ENCODE measurements at places on chromosomes 6 and 20.
A peak's percentile ranks its signal among the peaks of the same experiment; 100 is the strongest.

DNA sequence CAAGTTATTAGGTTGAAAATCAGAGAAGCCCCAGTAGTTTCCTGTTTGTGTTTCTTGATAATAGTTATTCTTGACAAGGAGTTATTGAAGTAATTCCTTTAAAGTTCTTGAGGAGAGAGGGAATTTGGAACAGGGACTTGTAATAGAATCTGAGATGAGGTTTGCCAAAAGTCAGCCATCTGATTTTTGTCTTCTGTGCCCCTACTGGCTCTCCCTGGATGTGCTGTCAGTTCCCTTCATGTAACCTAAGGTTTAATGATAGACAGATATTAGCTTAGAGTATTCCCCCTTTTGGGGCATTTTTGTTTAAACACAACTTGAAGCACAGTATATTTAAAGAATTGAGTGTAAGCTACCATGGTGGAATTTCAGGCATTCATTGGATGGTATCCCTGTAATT lies 71.4 kb downstream of the CARMIL1 start:
- DNase-seq: no peak

- no peak for DNase-seq
These were observed 6.9 kb downstream of the NOTCH4 start for GRCh38 chr6:32216998-32217397.

GRCh38 chr6:67896476-67896875 lies 738.6 kb upstream of the ADGRB3 start:
- no peak for DNase-seq

GRCh38 chr6:156557251-156557910 lies 219.8 kb upstream of the ARID1B start:
- DNase-seq: peak; percentile 99

DNA sequence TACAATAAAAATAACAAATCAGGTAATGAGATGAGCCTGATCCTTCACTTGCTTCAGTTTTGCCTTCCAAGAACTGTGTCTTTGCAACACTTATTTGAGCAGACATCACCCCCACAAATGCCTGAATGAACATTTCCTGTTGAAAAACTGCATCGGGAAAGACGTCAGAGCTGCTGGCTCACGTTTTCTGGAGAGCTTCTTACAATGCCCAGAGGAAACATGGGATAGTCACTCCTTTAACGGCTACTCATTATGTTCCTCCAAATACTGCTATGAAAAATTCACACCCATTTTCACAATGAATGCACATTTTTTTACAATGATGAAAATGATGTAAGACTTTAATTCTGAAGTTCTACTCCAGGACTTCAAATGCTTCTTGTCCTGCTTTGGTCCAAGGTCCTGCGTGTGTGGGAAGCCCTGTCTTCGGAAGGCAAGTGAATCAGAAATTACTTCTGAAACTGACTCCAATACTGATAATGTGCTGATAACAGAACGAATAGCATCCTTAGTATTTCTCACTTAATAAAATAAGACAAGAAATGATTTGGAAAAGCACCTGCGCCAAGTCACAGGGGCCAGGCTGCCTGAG lies 238.0 kb downstream of the ANKRD60 start:
- no peak for DNase-seq

DNA sequence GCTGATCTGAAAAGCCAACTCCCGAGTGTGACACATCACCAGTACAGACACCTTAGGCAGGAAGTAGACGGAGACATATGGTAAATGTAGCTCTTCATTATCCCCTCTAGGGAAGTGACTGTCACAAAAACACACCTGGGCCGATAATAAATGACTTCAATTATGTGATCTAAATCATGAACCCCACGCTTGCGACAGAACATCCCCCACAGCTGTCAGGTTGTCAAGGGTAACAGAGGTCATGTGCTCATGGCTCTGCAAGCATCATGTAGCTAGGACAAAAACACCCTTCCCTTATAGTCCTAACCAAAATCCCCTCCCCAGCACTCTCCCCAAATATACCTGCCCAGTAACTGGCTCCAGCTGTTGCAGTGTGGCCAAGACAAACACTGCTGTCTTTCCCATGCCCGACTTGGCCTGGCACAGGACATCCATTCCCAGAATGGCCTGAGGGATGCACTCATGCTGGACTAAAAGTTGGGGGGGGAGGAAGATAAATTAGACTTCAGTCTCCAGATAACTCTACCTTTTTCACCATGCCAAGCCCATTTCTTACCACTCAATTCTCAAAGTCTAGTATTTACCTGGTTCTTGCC lies 2.9 kb downstream of the DDX39B start:
- DNase-seq: no peak

DNA sequence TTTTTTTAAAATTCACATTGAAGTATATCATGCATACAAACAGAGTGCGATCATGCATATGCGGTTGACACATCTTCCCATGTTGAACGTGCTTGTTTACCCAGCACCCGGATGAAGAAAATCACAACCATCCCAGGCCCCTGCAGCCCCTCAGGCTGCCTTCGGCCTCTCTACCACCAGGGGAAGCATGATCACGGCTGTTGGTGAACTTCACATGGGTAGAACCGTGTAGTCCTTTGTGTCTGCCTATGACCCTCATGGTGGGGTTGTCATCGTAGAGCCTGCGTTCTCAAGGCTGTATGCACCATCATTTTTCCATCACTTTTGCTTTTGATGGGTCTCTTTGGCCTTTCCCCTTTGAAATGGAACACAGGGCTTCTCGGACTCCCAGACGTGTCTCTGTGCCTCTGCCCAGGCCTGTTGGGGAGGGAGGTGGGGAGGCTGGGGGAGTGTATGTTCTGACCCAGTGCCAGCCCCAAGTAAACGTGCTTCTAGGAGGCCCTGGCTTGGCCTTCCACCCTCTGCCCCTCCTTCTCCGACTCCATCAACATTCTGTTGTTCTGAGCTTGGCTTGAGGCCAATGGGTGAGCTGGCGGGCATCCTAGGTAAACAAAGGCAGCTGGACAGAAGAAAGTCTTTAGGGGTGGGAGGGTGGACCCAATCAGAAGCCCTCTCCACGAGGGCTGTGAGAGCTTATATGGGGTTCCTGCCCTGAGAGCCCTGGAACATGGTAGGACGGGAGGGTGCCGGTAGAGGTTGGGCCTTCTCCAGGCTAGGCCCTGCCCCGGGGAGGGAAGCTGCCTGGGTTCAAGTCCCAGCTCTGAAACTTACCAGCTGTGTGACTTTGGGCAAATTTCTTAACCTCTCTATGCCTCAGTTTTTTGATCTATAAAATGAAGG lies 39.7 kb downstream of the TGM2 start:
- DNase-seq: peak; percentile 95

DNA sequence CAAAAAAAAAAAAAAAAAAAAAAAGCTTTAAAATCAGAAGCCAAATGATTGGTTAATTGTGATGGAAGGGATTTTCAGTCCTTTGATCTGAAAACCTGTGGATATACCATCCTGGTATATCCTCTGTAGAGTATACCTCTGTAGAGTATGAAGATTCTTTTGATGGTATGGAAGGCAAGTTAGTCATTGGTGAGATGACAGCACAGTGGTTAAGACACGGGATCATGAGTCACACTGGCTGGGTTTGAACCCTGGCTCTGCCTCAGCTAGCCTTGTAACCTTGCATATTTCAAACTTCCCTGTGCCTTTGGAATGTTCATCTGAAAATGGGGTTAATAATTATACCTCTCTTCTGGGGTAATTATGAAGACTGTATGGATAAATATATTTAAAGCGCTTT lies 179.3 kb downstream of the CARMIL1 start:
- no peak for DNase-seq

DNA sequence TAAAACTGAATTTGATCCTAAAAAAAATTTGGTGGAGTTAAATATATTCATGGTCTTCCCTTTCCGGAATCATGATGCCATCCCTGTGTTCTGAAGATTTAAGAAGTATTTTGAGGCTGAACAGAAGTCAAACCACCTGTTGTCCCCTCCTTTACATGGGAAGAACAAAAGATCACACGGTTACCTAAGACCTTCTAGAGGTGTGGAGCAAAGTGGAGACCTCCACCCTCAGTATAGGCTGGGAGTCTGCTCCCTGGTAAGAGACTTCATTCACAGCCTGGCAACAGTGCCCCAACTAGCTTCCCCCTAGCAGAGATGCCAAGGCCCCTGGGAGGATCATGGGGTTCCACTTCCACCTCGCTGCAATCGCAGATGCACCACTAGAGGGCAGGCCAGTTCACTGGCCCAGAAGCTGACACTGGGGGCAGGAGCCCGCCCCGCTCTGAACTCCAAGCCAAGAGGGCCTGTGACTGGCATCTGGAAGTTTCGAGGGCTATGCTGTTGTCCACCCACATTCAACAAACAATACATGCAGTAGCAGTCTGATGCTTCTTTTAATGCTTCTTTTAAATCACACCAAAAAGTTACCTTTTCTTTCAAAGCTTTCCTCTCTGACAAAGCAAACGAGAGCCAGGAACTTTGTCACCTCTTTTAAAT lies 19.5 kb upstream of the UBE2J1 start:
- DNase-seq: peak; percentile 73

- no peak for DNase-seq
These were observed 38.1 kb upstream of the HLA-E start for GRCh38 chr6:30450909-30451841.

DNA sequence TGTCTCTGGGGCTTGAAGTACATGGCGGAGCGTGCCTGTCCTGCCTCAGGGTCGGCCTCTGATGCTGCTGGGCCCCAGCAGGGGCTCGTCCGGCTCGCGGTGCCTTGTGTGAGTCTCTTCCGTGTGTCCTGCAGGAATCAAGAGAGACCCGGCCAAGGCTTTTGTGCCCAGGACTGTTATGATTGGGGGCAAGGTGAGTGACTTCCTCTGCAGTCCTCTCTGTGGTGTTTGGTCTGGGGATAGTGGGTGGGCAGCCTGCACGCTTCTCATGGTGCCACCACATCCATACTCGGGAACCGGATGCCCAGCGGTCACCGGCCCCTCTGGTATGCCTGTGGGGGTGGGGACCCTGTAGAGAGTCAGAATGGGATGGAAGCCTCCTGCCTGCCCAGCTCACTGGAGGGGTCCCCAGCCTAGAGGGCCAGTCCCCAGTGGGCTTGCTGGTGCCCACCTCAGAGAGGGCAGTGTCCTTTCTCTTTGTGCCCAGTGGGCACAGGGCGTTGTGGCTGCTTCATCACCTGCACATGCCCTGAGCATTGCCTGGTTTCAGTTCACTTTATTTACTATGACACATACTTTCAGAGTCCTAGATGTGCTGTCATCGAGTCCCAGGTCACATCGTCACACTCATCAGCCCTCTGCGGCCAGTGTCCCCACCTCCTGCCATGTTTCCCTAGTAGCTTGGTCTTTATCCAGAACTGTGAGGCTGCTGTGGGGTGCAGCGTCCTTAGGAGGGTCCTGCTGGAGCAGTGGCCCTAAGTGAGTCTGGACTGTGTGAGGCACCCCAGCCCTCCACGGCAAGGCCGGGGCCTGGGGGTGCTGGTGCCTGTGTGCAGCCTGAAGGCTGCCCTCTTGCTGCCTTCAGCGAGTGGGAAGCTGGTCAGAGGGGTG lies 40.7 kb downstream of the PYGB start:
- no peak for DNase-seq

GRCh38 chr6:118982575-118982911 lies 47.6 kb upstream of the MCM9 start:
- DNase-seq: no peak

DNA sequence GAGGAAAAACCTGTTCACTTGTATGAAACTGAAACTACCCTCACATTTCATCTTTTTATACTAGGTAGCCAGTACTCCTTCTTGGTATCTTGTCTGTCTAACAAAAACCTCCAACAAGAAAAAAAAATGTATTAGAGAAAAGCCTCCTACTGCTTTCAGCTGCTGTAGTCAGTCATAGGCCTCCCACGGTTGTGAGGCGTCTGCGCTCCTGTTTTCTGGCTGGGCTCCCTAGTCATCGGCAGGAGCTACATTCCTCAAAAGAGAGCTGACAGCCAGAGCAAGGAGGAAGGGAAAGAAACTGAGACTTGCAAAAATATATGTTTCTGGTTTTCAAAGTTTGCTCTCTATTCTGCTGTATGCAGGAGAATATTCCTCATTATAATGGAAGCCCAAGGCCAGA lies 517.0 kb downstream of the LMBRD1 start:
- no peak for DNase-seq

GRCh38 chr6:106379951-106380350 lies 19.4 kb downstream of the CRYBG1 start:
- DNase-seq: no peak

Data from NCI-H345 (cell line).